ENCODE measurements at places on chromosomes 3 and 15. TPM values are rescaled to one million over a fixed set of nuclear protein-coding genes. Genes with fewer than 3 reads are reported as not detected.

GRCh38 chr3:156605686-156606605 lies 51.0 kb upstream of the SSR3 start:
- H3K27me3 ChIP-seq: peaks cover 2% of the 10 kb centered on the region
- peak; percentile 41 for DNase-seq
- H3K36me3 ChIP-seq: no peaks in the 10 kb centered on the region
- H3K27ac ChIP-seq: peak overlapping the region; percentile 79
- H3K4me3 ChIP-seq: peak overlapping the region; percentile 48

The THRB gene
- total RNA-seq: 10.5 TPM

The GOLIM4 gene
- 65.2 TPM for total RNA-seq

DNA sequence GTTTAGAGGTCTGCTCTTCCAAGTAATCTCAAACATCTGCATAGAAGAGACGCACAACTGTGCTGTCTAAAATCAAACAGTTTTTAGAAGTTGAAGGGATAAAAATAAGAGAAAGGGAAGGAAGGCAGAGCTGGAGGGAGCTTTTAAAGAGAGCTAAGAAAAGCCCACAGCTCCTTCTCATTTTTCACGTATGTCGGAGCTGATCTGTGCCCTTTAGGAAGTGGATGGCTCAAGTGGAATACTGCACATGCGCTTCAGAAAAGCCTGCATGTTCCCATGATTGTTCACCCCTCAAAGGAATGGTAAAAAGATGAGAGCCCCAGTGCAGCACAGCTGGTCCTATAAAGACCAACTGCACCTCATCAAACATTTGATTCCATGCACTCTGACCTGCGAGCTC lies 207.2 kb downstream of the ADAMTS17 start:
- H3K27ac ChIP-seq: no peak overlapping the region
- no peak overlapping the region for H3K4me3 ChIP-seq
- H3K27me3 ChIP-seq: no peaks in the 10 kb centered on the region
- H3K4me1 ChIP-seq: no peaks in the 10 kb centered on the region
- H3K36me3 ChIP-seq: peaks cover 3% of the 10 kb centered on the region
